Lung (tissue), 17 donors: ENCODE measurements at places on chromosomes 11 and 22.
A peak's percentile ranks its signal among the peaks of the same experiment; 100 is the strongest.

DNA sequence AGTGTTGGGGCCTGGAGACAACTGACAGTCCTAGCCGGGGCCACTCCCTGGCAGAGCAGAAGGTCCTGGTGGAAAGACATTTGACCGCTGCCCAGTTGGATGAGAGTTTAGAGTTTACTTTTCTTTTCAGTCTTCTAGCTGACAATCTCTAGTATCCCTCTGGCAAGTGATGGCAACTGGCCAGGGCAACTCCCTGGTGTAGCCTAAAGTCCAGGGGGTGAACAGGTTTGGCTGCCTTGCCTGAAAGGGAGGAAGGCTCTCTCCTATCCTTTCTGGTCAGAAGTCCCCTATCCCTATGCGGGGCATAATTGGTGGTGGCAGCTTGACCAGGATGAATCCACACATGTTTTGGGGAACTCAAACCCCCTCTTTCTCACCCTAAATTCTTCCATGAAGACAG, 16.8 kb upstream of the MSANTD2 start:
- DNase-seq = no peak

DNA sequence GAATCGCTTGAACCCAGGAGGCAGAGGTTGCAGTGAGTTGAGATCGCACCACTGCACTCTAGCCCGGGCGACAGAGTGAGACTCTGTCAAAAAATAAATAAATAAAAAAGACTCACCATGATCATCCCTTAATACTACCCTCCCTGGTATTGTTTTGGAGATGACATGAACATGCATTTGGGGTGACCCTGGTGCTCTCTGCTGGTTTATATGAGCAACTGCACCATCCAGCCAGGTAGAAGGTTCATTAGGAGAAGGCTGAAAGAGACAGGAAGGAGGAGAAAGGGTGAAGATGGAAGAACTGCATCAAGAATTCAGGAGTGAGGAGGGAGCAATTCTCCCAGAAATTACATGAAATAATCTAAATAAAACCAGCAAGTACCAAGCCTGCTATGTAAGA, 37.8 kb downstream of the SLC5A1 start:
- no peak for DNase-seq

- DNase-seq = no peak
Measured at GRCh38 chr11:107819361-107820014, 39.1 kb downstream of the SLC35F2 start.

DNA sequence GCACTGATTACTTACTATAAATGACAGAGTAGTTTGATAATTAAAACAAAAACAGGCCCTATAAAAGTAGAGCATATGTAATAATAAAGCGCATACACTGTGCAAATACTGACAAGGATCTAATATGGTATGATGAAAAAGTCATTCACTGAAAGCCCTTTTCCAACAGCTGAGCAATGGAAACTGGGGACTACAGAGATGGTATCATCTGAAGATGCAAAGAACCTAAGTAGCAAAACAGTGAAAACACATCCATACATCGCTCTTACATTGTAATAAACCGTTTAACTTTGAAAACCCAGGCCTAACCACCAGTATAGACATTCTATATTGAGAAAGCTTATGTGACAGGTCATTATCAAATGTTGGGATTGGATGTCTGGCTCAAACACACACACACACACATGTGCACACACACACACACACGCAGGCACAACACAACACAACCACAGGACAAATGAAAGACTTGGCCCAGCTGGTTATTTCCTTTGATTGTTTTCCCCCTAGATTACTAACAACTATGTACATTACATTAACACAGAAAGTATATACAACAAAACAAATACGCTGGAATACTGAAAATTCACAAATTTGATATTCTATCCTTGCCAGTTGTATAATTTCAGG, 119.5 kb downstream of the APOL5 start:
- DNase-seq = peak; percentile 20

DNA sequence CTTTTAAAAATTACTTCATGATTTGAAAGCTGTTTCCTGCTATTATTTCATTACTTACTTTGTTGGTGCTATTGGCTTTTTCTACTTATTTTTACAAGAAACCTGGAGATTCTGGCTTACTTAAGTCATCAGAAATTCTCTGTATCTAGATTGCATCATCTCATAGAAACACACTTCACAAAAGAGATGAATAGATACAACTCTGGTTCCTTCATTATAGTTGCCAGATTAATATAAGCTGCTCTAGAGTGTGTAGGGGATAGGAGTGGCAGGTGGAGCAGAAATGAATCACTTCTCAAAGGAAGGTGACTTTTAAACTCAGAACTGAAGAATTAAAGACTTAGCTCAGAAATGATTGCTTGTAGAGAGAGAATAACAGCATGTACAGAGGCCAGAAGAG, 20.0 kb downstream of the CYP2R1 start:
- DNase-seq = no peak
